ENCODE measurements at places on chromosomes 1 and 21.

DNA sequence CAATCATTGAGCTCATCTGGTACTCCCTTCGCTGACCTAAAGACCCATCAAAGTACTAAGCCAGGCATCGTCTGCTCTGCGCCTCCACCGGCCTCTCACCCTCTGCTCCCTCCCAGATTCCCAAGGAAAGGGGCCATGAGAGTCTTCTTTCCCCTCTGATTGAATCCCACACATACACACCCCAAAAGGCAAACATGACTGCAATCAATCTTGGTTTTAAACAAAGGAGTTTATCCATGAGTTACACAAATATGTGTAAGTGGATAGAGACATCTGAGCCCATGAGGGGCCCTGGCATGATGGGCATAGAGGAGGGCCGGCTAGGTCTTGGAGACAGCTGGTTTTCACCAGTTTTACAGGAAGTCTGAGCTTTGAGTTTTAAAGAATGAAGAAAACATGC, 50.9 kb downstream of the CAPN2 start:
- no peak for DNase-seq

GRCh38 chr1:156924478-156925153, 4.2 kb downstream of the LRRC71 start:
- no peak for DNase-seq

DNA sequence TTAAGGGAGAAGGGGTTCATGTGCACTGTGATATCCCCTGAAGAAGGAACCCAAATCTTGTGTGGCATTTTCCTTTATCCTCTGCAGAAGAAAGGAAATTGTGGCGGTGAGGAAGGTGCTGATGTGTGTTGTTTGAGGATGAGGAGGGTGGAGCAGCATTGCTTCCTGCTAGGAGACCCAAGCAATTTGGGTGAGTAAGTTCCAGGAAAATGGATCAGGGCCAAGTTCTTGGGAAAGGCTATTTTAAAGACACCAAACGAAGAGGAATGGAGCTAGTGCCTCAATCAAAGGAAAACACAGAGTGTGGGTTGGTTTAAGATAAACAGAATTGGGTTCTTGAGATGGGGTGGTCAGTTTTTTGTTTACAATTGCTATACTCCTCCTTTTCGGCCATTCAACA, 86.7 kb upstream of the MARK1 start:
- DNase-seq, result no peak

DNA sequence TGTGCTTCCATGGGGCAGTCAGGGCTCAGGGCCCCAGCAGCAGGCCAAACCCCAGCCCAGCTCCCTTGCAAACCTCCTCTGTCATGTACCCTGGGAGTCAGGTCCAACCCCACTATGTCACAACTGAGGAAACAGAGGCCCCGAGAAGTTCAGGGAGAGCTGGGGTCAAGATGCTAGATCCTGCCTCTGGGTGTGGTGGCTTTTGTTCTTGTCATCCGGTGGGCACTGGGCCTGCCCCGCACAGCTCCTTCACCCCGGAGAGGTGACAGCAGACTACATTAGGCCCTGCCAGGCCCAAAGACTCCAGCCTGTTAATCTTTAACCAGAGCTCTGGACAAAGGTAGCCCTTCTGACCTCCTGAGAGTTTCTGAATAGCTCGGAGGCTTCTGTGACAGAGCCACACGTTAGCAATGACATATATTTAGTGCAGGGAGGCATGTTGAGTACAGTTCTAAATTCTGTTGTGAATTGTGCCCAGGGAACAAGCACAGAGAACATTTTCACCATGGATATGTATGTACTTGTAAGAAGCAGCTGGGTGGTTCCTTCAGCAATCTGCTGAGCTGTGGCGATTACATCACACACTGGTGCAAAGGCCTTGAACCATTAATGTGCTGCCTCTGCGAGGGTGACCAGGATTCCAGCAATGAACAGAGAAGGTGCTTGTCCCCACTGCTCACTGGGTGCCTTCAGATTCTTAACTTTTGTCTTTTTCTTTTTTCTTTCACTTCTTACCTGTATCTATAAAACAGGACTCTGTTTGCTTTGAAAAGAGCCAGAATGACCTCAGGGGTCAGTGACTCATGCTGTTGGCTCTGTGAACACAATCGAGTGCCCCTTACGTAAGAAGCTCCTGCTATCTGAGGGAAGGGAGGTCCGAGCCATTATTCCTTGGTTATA, 102.8 kb downstream of the RHOU start:
- no peak for DNase-seq

- no peak for DNase-seq
Observed at GRCh38 chr1:156033011-156033410, 12.3 kb upstream of the SSR2 start.

DNA sequence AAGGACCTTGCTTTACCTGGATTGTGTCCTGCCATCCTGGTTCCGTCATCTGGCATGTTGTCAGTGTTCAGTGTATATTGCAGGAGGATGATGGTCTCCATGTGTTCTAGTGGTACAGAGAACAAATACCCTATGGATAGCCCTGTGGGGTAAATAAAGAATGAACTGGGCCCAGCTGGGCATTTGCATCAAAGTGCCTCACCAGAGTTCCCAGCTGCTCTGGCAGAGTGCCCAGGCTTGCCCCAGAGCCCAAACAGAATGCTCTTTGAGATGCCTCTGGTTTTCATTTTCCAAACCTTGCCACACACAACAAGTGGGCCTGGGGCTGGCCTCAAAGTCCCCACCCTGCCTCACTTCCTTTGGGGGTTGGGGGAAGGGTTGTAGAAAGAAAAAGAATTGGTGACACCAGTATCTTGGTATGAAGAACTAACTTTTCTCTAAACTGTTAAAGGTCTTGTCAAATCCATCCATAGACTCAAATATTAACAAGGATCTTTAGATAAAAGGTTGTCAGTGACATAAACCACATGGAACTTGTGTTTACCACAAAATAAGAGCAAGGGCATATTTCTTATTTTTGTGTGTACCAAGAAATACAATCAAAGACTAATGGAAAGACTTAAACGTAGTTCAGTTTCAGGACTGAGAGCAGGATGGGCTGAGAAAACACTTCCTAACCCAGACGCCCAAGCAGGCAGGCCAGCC, 82.2 kb downstream of the LMO4 start:
- no peak for DNase-seq

- DNase-seq, result no peak
Observed at GRCh38 chr1:9714257-9714718, 62.8 kb downstream of the PIK3CD start.

DNA sequence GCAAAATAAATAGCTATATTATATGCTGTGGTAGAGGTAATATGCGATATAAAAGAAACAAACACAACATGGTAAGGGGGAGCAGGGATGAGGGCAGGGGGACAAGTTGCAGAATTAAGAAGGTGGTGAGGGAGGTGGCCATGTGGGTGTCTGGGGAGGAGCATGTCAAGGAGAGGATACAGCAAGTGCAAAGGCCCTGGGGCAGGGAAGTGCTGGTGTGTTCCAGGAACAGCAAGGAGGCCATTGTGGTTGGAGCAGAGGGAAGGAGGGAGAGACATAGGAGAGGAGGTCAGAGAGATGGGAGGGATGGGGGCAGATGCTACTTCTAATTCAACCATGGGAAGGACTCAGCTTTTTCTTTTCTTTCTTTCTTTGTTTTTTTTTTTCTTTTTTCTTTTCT, 161.2 kb upstream of the IGSF21 start:
- DNase-seq, result no peak

- no peak for DNase-seq
Observed at GRCh38 chr1:154856544-154856943, 13.5 kb downstream of the KCNN3 start.

GRCh38 chr21:25583370-25584130, 23.7 kb downstream of the MRPL39 start:
- DNase-seq, result no peak

- no peak for DNase-seq
Observed at GRCh38 chr1:199515261-199515660, 512.2 kb upstream of the NR5A2 start.

- DNase-seq, result peak; percentile 90
Observed at GRCh38 chr1:84781946-84782771, 91.9 kb upstream of the SSX2IP start.

DNA sequence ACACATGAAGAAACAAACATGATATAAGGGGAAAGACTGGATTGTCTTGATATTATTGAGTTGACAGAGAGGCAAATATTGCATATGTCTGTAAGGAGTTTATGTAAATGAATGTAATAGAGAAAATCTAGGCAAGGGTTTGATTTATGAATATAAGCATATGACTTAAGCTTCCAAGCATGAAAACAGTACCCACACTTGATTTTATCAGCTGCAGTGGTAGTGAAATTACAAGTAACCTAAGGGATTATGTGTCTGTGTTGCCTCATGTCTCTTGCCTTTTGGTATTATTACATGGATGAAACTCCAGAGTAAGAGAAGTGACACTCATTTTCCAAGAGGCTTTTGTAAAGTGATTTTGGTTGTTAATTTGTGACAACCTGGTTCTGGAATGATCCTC, 1678.9 kb downstream of the KCNT2 start:
- peak; percentile 22 for DNase-seq

GRCh38 chr21:26028183-26028582, 142.4 kb downstream of the APP start:
- DNase-seq, result no peak

- no peak for DNase-seq
Observed at GRCh38 chr21:29385934-29386520, 87.3 kb downstream of the BACH1 start.

DNA sequence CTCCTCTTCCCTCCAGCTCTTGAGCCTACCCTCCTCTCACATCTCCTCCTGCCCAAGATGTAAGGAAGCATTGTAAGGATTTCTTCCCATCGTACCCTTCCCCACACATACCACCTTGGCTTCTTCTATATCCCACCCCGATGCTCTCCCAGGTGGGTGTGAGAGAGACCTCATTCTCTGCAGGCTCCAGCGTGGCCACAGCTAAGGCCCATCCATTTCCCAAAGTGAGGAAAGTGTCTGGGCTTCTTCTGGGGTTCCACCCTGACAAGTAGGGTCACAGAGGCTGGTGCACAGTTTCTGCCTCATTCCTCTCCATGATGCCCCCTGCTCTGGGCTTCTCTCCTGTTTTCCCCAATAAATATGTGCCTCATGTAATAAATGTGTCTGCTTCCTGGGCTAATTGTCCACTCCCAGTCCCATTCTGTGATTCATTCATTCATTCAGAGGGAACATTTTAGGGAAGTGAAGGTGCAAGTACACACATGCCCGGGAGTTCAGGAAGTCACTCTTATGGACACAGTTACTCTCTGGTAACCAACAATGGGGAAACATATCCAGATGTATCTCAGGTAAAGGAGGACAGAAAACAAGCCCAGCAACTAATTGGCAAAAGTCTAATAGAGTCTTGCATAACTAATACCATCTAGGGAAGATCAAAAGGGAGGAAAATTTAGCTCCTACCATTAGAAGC, 1.9 kb downstream of the SPRR4 start:
- no peak for DNase-seq

DNA sequence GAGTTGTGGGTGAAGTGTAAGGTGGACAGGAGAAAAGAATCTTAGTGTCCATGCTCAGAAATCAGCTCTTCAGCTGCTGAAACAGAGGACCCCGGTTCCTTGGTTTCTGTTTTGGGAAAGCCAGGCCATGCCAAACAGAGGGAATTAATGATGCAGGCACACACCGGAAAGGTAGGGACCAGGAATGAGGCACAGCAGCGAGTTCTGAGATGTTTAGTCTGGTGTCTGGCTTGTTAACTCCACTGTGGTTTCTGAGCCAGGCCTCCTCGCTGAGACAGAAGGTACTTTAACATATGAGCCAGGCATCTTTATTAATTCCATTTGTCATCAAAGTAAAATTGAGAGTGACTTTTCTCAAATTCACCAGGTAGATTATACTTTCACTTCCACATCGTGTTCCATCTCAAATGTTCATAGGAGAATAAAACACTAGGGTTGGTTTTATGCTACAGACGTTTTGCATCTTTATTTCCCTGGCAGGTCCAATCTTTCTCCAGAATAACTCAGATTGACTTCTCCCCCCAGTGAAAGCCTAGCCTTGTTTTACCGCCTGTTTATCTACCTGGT, 23.5 kb downstream of the LRRC8D start:
- no peak for DNase-seq

GRCh38 chr1:225848030-225848955, 33.9 kb downstream of the TMEM63A start:
- DNase-seq, result no peak

DNA sequence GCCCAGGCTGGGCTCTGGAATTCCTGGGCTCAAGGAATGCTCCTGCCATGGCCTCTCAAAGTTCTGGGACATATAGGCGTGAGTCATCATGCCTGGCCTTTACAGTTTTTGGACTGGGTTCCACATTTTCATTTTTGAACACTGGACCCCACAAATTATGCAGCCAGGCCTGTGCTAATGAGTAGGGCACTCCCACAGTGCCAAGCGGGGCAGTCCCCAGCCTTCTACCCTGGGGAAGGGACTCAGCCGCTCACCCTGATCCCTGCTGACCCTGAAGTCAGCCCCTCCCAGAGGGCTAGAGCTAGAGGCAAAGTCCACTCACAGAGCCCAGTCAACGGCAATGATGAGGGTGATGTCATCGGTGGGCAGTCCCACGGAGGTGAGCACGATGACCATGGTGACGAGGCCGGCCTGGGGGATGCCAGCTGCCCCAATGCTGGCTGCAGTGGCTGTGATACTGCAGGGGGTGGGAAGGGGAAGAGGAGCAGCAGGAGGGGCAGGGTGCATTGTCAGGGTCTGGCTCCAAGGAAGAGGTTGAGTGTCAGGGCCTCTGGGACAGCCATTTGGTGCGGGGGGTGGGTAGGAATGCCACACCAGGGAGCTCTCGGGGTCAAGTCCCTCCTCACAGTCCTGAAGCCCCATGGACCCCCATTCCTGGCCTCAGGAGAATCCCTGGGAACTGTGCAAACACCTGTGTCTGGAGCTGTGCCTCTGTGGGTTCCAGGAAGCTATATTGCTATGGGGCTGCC, 27.6 kb downstream of the PODN start:
- DNase-seq, result no peak

GRCh38 chr1:222123111-222123510, 381.2 kb upstream of the DUSP10 start:
- DNase-seq, result no peak

- no peak for DNase-seq
Observed at GRCh38 chr1:52683367-52683940, 14.7 kb downstream of the COA7 start.

DNA sequence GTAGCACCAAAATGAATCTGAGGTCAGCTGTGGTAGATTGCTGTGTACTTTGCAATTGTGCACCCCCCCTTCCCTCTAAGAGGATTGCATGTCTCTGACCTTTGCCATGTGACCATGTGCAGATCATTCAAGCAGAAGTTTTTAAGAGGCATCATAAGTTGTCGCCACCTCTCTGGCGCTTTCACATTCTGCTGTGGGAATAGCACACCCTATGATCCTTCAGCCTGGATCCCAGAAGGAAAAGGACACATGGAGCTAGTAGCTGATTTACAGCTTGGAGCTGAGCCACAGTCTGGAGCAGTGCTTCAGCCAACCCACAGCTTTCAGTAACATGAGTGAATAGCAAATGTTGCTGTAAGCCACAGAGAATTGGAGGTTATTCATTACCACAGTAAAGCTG, 158.5 kb downstream of the TSEN15 start:
- no peak for DNase-seq
